Uterus (tissue), 4 donors: ENCODE measurements at places on chromosomes 3 and 15. TPM values are rescaled to one million over a fixed set of nuclear protein-coding genes. Genes with fewer than 3 reads are reported as not detected.

ZBTB20 gene
- 35.6 TPM for total RNA-seq

TRAT1 gene
- total RNA-seq, result not detected

GOLGA8O gene
- not detected for total RNA-seq

RHOV gene
- total RNA-seq, result 0.76 TPM

ECE2 gene
- total RNA-seq, result not detected

GCNT3 gene
- total RNA-seq, result 1.7 TPM

NGRN gene
- 88.0 TPM for total RNA-seq

LTK gene
- total RNA-seq, result not detected

GAP43 gene
- not detected for total RNA-seq

SLC9C1 gene
- total RNA-seq, result 1.7 TPM

COL6A5 gene
- not detected for total RNA-seq

BCHE gene
- 9.7 TPM for total RNA-seq

DCUN1D1 gene
- 13.1 TPM for total RNA-seq

- DNase-seq, result no peak
Measured at GRCh38 chr3:171126478-171127209, 100.1 kb upstream of the SLC2A2 start.

GRCh38 chr15:60782316-60782715 lies 303.4 kb upstream of the ICE2 start:
- no peak for DNase-seq

DNA sequence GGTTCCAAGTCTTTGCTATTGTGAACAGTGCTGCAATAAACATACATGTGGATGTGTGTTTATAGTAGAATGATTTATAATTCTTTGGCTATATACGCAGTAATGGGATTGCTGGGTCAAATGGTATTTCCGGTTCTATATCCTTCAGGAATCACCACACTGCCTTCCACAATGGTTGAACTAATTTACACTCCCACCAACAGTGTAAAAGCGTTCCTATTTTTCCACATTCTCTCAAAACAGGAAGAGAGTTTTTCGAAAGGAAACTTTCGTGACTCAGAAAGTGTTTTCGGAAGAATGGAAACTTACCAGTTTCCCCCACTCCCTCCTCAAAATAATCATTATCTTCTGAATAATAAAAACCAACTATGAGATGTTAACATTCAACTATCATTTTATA lies 205.8 kb downstream of the ALCAM start:
- no peak for DNase-seq

DNA sequence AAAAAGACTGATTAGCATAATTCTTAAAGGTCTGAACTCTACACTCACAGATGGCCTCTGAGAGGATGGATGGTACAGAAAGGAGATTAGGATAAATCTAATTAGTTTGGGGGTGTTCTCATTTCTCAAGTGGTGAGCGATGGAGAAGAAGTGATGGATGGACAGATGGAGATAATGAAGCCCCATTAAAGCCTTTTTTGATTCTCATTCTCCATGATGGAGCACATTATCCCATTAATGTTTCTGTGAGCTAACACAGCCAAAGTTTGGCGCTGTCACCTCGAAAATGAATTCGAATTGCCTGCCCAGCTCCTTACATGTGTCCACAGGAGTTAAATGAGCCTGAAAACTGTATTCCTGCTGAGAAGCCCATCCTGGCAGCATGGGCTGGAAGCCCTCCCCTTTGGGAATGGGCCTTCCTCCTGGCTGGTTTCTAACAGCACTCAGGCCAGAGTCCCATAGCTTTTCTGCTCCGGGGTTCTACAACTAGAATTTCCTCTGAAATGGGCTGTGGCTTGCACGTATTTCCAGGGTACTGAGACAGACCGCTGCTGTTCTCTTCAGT lies 726.0 kb upstream of the CFAP20DC start:
- no peak for DNase-seq

- no peak for DNase-seq
Measured at GRCh38 chr3:10426346-10427220, 78.8 kb downstream of the ATP2B2 start.

- DNase-seq, result no peak
Measured at GRCh38 chr15:100310513-100311153, 31.1 kb downstream of the ADAMTS17 start.

DNA sequence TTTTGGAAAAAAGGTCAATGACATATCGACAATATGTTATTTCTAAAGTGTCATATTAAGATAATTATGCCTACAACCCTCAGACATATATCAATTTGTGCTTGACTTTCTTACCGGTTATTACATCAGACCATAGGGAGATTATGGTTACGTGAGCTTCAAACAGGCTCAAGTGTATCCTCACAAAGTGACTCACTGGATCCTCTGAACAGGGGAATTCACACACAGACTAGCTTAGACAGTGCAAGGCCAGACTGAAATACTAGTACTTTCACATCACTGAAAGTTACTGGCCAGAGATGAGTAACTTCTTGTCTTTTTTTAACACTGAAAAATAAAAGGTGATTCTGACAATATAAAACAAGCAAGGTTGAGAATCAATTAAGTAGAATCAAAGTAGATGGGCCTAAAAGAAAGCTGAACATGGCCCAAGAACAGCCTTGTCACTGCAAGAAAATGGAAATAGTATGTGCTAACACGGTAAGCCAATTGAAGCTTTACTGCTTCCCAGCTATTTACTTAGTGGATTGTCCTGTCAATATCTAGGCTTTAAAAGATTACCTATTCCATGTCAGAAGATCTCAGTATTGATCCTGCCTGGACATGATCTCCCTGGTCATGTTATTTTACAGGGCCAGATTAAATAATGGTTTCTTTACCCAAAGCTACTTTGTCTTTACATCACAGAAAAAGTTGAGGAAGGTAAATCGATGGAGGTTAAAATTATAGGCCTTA lies 848.6 kb downstream of the ROBO1 start:
- no peak for DNase-seq

- no peak for DNase-seq
Measured at GRCh38 chr3:42830437-42831320, 21.4 kb downstream of the ACKR2 start.

DNA sequence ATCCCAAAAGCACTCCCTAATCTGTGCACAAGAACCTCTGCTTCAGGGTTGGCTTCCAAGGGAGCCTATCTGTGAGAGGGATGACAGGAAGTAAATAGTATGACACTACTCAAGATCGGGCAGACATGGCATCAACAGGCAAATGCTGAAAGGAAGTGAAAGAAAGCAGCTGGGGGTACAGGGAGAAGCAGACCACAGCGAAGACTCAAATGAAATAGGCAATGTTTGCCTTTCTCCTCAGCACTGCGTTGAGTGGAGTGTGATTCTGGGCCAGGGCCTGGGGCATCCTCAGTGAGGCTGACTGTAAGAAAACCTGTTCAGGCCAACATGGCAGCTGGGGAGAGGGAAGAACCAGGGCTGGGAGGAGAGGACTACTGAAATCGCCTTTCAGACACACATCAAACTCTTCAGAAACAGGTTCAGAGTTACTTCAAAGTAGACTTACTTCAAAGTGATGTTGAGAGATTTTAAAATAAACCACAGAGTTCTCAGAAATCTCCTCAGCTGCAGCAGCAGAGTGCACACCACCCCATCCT lies 96.6 kb downstream of the SLC9A9 start:
- DNase-seq, result no peak

DNA sequence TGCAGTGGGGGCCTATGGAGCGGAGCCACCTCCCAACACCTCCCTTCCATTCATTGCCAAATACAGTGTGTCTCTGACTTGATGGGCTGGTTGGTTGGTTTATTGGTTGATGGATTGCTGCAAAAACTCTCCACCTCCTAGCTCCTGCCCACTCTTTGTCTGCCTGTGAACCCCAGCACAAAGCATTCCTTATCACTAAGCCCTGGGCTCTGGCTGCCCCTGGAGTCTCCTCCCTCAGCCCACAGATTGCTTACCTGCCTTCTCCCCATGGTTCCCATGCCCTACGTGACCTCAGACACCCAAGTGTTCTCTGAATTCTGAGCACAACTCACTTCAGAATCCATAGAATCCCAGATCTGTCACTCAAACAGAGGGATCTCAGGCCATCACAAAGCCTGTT lies 139.1 kb upstream of the TPM1 start:
- no peak for DNase-seq

DNA sequence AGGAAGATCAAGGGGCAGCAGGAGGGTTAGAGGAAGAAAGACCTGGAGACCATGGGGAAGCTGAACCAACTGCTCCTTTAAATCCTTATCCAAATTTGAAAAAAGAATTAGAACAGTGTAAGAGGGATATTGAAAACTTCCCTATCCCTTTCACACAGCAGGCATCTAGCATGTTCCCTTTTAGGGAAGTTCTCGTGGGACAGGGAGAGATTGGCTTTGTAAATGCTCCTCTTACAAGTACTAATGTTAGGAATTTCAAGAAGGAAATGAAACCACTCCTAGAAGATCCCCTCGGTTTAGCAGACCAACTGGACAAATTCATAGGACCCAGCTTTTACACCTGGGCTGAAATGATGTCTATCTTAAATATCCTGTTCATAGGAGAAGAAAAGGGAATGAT lies 41.5 kb downstream of the PPCDC start:
- no peak for DNase-seq

DNA sequence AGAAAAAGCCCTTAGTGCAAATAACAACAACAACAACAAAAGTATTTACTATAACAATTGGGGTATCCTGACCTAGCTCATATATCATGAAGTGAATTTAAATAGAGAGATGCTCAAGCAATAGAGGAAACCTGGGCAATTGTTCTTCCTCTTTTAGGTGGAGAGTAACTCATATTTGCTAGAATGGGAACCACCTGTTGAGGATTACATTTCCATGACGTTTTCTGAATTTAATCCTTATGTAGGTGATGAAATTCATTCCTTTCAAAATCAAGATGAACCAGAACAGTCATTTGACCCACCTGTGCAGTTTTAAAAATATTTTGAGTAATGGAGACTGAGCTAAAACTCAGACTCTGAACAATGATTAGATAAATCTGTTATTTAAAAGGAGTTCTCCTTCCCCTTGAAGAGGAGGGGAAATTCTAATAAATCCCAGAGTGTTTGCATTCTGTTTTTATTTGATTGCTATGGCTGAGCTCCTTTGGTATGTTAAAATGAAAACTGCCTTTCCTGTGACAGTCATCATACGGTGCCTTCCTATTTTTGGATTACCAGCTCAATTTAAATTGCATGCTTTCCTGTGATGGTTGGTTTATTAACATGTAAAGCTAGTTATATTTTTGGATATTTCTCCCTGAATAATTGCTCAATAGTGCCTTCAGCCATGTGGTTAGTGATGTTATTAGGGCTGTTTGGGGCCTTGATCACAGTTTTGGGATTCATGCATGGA lies 24.3 kb downstream of the VPS8 start:
- DNase-seq, result no peak

- DNase-seq, result peak; percentile 35
Measured at GRCh38 chr15:101528108-101528916, 38.8 kb upstream of the PCSK6 start.

DNA sequence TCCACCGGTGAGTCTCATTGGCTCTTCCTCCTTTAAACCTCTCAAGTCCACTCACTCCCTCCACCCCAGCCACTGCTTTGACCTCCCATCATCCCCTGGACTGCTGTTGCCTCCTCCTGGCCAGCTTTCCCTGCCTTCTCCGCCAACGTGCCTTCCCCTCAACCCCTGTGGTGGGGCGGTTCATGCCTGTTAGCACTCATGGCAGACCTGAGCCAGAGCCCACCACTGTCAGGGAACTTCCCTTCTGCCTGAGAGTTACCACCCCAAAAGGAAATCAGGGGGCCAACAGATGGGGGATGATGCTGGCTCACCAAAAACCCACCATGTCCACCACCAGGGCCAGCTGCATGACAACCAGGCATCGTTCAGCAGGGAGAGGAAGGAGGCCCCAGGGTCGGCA lies 44.2 kb upstream of the SLC6A1 start:
- no peak for DNase-seq

- DNase-seq, result no peak
Measured at GRCh38 chr15:56794553-56795329, 61.4 kb upstream of the ZNF280D start.

GRCh38 chr3:51610708-51611107 lies 60.3 kb upstream of the TEX264 start:
- DNase-seq, result no peak

GRCh38 chr3:46849045-46849631 lies 14.1 kb downstream of the MYL3 start:
- no peak for DNase-seq

GRCh38 chr15:33279613-33280205 lies 31.1 kb upstream of the RYR3 start:
- no peak for DNase-seq

DNA sequence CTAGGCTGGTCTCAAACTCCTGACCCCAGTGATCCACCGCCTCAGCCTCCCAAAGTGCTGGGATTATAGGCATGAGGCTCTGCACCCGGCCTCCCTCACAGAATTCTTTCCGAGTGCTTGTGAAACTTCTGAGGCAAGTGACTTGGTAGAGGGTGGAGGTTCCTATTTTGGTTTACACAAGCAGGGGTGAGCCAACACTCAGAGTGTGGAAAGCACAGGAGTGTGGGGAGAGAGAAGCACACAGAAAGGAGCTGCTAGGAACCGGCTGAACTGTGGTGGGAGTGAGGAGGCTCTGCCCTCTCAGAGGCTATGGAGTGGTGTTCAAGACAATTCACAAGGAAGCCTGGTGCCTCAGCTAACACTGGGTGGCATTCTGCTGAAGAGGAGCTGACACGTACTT lies 7.7 kb downstream of the CAPN3 start:
- DNase-seq, result no peak

GRCh38 chr15:89912145-89912673 lies 543 bp downstream of the ARPIN start:
- DNase-seq, result peak; percentile 31
